ENCODE measurements at places on chromosomes 3 and 15. TPM values are rescaled to one million over a fixed set of nuclear protein-coding genes. Genes with fewer than 3 reads are reported as not detected.

The CATSPER2 gene
- total RNA-seq = 0.38 TPM

The PAK6 gene
- total RNA-seq = not detected

The CX3CR1 gene
- not detected for total RNA-seq

The ZKSCAN7 gene
- 4.5 TPM for total RNA-seq

DNA sequence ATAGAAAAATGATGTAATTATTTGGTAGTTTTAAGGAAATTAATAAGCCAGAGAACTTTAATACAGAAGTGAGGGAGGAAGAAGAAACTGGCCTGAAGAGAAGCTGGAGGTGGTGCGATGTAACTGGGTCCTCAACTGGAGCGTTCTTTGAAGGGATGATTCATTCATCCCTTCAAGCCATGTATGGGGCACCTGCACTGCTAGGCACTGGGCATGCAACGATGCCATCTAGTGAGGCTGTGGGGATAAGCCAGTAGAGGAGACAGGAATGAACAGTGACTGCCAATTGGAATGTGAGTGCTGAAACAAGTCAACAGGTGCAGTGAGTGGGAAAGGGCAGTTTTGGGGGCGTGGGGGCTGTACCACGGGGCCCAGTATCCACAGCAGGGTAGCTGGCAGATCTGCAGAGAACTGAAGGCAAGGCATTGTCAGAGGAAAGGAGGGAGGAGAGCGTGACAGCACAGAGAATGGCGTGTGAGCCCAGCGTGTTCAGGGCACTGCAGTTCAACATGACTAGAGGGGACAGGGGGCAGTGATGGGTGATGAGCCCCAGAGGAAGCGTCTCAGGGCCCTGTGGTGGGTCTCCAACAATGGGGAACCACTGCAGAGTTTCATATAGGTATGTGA is 3.8 kb upstream of the KIF23 start:
- H3K4me1 ChIP-seq = peaks cover 26% of the 10 kb centered on the region
- no peaks in the 10 kb centered on the region for H3K27me3 ChIP-seq
- DNase-seq = peak; percentile 32
- H3K27ac ChIP-seq = no peak overlapping the region
